ENCODE measurements at places on chromosomes 7 and 10.

- DNase-seq, result no peak
Observed at GRCh38 chr10:102646610-102647442, 2.5 kb downstream of the TRIM8 start.

- DNase-seq, result no peak
Observed at GRCh38 chr10:48937796-48938195, 1.8 kb downstream of the LRRC18 start.

DNA sequence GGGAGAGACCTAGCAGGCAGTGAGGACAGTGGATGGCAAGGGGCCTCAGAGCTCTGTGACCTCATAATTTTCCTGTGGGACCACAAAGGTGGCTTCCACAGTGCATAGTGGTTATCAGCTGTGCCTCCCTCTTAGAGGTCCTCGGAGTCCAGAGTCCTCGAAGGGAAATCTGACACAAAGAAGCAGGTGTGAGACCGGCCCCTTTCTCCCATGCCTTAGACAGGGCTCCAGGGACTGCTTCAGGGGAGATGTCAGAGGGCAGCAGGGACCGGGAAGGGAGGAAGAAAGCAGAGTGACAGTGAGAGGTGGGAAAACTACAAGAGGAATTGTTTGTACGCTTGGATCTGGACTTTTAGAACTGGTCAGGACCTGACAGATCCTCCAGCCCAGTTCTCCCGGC, 66.3 kb downstream of the BAMBI start:
- DNase-seq, result no peak

- no peak for DNase-seq
Observed at GRCh38 chr7:43363035-43363791, 219.7 kb upstream of the STK17A start.

DNA sequence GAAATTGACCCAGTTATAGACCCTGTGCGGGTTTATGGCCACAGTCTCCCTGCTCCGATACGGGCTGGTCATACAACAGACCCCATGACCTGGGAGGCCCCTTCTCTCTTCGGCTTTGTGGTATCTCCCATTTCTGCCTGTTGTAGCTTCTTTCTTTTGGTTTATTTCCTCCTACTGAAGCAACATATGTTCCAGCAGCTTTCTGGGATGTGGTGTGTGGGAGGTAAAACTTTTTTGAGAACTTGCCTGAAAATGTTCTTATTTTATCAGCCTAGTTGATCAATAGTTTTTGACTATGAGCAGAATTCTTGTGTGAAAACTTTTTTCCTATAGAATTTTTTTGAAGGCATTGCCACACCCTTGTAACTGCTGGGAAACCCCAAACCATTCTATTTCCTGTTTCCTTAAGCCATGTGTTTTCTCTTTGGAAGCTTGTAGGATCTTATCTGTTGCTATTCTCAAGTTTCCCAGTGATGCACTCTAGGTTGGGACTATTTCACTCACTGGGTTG, 80.0 kb downstream of the DAGLB start:
- DNase-seq, result no peak

- DNase-seq, result no peak
Observed at GRCh38 chr7:75870557-75871161, 8.2 kb upstream of the RHBDD2 start.

DNA sequence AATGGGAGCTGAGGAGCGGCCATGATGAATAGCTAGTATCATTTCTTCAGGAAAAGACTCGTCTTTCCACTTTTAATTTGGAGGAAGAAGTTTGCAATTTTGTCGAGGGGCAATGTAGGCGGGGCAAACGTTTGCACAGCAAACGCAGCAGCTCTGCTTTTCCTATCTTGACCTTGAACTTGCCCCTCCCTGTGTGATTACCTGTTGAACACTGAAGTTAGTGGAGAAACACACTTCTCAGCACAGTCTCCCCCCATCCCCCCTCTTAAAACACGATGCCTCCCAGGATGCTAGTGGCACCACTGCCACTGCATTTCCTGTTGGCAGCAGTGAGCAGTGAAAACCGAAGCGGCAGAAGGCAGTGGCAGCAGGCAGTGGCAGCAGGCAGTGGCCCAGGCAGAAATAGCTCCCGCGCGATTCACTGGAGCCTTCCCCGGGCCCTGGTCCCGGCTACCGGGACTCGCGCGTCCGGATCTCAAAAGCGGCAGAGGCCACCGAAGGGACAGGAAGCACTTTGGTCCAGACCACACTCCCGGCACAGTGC, at the start of gene EPDR1:
EPDR1 (plus strand) TSS at position 336 of the 544 bp plus-strand sequence. CDS start 300 bp downstream, outside the sequence.
- DNase-seq, result no peak

DNA sequence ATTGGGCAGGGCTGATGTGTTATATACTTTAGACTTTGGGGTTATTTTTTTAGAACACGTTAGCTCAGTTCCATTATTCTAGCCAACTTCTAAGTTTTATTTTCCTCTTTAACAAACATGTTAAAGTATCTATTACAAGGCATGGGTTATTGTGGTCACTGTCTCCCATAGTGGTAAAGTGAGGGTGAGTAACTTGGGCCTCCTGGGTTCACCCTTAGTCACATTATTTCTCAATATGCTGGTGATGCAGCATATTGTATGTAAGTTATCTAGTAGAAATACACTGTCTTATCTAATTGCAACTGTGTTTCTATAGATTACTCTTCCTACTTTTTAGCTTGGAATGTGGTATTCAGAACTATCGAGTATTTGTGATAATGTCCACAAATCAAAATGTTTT, 65.9 kb downstream of the BBS9 start:
- peak; percentile 18 for DNase-seq

GRCh38 chr7:155560982-155561686, 14.8 kb upstream of the CNPY1 start:
- no peak for DNase-seq

DNA sequence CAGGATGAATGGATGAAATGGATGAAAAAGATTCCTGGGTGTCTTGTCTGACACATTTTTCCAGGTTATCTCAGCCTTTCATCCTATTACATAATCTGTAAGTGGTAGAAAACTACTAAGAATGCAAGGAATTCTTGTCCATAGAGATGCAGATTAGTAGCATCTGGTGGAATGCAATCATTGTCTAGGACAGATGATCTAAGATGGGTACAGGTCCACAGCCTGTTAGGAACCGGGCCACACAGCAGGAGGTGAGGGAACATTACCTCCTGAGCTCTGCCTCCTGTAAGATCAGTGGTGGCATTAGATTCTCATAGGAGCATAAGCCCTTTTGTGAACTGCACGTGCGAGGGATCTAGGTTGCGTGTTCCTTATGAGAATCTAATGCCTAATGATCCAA, 225.0 kb downstream of the CALN1 start:
- no peak for DNase-seq

All from AG04450 (cell line).